ENCODE measurements at places on chromosomes 12 and 14.

GRCh38 chr14:72024043-72024407 lies 91.8 kb downstream of the RGS6 start:
- peak; percentile 42 for DNase-seq

DNA sequence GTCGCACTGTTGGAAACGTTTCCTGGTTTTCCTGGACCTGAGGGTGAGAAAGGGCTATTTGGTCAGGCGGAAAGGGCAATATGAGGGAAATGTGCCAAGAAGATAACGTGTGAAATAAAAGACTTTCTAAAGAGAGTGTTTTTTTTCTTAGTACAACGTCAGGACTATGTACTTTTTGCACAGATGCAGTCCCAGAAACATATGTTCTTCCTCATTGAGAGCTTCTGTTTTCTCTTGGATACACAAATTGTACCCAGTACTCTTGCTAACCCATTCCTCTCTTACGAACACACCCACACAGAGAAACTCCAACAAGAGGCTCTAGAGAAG lies 669 bp upstream of the PKP2 start:
- DNase-seq, result no peak

- no peak for DNase-seq
Measured at GRCh38 chr12:71654200-71654599, 9.4 kb downstream of the ZFC3H1 start.

DNA sequence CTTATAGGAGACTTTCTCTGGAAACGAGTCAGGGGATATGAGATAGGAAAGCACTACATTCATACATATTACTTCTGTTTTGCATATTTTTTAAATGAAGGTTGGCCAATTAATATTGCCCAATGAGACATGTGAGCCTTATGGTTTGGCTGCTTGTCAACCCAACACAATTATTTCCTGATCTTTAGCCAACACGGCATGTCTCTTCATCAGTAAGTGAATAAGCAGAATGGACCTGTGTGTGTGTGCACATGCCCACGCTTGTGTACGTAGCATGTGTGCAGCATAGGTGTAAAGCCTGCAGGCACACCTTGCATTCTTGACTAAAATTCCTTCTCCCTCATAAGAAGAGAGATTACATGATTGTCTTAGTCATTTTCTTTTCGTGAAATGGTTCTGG lies 88.3 kb downstream of the STON2 start:
- no peak for DNase-seq

DNA sequence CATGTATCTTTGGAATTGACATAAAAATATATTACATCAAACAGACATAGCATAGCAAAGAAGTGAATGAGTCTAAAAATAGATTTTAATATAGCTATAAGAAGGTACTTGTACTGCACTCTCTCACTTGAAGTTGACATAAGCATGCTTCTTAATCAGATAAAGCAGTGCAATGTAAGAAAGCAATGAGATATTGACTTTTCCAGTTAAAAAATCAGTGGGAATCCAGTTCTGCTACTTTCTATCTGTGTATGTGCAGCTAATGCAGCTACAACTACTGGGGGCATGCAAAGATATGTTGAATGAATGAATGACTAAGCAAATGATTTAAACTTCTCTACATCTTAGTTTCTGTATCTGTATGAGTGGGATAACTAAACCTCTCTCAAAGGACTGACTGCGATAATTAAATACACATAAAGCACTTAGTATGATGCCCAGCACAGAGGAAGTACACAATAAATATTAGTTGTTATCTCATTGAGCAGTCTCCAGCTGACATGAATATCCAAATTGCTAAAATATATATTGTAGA lies 10.3 kb downstream of the WASHC3 start:
- no peak for DNase-seq

GRCh38 chr14:97277711-97278110 lies 480.5 kb downstream of the VRK1 start:
- DNase-seq, result no peak

GRCh38 chr14:79254069-79254775 lies 957.1 kb downstream of the DIO2 start:
- no peak for DNase-seq

DNA sequence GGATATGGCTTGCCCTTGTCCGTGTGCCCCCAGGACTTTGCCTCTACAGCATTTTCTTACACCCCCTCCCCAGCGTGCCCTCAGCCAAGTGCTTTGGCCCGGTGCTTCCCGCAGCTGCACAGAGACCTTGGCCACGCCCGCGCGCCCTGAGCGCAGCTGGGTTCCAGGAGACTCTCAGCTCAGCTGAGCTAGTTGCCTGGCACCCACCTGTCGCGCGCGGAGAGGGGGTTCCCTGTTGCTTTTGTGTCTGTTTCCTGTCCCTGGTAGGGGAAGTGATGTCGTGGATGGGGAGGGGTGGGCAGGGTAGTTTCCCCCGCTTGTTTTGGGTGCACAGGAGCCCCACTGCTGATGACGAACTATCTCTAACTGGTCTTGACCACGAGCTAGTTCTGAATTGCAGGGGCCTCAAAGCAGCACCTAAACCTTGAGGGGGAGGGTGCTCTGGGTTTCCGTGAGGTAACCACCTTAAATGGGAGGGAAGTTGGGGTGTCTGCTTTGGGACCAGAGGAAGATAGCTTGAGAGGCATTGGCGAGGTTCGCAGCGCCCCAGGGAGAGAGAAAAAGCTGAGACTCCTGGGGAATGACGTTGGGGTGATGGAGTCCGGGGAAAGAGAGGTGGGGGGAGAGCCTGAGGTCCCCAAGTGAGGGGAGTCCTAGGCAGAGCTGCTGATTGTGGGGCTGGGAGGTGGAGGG lies 1.5 kb downstream of the DIO3 start:
- no peak for DNase-seq

- no peak for DNase-seq
Measured at GRCh38 chr12:30457621-30458289, 237.9 kb downstream of the IPO8 start.

DNA sequence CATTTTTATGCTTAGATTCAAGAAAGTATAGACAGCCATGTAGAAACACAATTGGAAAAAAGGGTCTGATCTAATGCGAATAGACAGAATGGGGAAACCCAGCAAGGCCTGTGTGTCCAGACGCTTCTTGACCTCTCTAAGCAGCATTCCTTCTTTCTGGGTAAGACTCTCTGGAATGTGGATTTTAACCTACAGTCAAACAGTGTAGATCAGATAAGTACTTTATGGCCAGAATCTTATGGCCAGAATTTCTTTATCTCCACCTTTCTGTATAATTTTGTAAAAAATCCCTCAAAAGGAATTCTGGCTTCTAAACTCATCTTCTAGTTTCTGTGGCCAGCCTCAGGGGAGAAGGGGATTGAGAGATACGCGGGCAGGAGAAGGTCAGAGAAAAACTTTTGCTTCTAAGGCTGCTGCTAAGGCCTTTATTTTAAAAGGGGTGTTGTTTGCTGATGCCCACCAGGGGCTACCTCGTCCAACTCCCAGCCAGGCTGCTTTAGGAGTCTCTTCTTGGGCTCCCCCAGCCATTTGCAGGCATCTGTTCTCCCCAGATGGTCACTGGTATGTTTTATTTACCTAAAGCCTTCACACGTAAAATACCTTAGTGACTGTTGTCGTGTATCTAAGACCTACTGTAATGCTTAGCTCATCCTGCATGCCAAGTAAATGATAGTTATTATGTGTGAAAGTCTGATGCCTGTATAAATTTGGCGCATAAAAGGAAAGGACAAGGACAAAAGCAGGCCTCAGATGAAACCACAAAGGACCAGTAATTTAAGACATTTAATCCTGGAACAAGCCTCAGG lies 68.4 kb downstream of the ANO6 start:
- no peak for DNase-seq

GRCh38 chr14:26128931-26129671 lies 468.7 kb downstream of the NOVA1 start:
- DNase-seq, result no peak

DNA sequence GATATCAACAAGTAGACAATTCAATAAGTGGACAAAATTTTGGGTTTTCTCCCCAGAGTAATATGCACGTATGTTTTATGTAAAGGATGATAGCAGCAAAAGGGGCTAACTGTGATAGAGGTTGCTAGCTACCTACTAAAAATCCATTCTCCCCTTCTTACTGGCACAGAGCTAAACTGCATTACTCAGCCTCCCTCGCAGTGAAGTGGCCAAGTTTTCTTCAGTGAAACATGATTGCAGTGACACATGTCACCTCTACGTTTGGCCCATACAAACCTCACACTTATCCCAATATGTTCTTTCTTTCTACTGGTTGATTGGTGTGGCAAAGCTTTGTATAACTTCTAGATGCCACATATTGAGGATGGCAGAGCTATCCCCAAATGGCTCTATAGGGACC lies 34.3 kb downstream of the GPR65 start:
- no peak for DNase-seq

DNA sequence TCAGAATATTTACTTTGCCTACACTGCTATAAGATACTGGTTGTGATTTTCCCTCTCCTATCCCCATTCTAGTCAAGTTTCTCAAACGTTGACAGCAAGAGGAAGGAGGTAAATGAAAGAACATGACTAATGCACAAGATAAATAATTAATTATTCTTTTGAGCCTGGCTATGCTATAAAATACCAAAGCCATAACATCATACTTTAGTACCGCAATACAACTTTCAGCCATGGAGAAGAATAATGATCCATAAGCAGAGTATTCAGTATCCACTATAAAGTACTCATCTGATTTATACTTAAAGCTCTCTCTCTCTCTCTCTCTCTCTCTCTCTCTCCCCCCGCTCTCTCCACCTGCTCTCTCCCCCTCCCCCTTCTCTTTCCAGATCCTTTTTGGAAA lies 41.3 kb downstream of the TDG start:
- no peak for DNase-seq

DNA sequence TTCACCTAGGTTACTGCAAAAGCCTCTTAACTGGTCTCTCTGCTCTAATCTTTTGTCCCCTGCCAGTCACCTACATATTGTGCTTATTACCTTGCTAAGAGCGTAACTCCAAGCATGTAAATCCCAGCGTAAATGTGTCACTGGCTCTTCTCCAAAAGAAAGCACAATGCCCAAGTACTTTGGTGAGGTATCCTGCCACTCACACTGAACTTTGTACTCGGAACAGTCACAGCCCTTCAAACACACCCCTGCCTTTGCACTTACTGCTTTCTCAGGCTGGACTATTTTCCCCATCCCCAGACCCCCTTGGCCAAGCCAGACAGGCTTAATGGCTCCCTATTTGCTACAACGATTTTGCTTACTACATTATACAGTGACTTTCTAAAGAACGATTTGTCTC lies 31.7 kb downstream of the GALNT4 start:
- DNase-seq, result no peak

- no peak for DNase-seq
Measured at GRCh38 chr14:25803386-25804018, 753.6 kb upstream of the STXBP6 start.

DNA sequence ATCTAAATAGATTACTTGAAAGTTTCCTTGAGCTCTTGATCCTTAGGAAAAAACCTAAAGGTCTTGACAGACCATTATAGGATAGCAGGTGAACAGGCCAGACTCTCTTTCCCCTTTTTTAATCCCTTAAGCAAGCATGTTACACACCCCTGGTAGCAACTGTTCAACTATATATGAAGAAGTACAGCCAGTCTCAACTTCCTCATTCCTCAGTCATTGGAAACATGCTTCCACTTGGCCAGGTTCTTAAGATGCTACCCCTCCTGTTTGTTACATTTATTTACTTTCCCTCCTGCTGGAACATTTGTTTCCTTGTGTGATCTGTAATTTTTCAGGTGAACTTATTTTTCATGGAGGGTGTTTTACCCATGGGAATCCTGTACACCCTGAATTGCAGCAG lies 124.1 kb downstream of the ARMH4 start:
- no peak for DNase-seq

DNA sequence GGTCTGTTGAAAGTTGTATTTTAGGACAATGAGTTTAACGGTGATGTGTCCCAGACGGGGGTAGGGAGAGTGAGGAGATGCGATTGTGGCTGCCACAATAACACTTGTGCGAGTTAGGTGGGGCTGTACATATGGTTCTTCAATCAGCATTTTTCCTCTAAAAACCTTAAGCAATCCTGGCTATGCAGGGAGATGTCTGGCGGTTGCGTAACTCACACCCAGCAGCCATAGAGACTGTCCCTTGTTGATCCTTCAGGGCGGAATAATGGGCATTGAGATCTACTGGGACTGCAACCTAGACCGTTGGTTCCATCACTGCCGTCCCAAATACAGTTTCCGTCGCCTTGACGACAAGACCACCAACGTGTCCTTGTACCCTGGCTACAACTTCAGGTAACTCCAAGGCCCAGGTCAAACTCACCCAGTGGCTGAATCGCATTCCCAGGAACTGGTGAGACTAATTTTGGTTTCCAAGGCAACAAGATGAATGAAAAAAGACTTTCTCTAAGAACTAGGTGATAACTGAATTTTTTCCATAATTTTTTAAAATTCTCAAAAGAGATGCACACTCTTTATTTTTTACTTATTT lies 34.6 kb downstream of the P2RX7 start:
- DNase-seq, result no peak

- DNase-seq, result no peak
Measured at GRCh38 chr14:44029933-44030332, 477.1 kb downstream of the FSCB start.

DNA sequence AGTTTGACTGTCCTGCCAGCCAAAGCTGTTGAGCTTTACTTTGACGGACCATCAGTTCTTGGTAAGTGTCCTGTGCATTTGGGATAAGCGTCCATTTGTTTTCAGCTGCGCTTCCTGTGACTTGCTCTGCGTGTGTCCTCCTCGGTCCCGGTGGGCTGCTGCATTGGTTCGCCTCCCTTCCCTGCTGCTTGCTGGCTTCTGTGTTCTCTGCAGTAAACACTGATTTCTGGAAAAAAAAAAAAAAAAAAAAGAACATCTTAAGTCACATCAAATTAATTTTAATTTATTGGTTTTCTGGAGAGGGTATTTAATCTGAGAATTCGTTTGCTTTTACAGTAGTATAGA lies 264.1 kb downstream of the SEC23A start:
- DNase-seq, result no peak

- no peak for DNase-seq
Measured at GRCh38 chr14:94921456-94921855, 151.5 kb upstream of the GSC start.

- peak; percentile 62 for DNase-seq
Measured at GRCh38 chr12:113462117-113462774, 9.4 kb downstream of the LHX5 start.

DNA sequence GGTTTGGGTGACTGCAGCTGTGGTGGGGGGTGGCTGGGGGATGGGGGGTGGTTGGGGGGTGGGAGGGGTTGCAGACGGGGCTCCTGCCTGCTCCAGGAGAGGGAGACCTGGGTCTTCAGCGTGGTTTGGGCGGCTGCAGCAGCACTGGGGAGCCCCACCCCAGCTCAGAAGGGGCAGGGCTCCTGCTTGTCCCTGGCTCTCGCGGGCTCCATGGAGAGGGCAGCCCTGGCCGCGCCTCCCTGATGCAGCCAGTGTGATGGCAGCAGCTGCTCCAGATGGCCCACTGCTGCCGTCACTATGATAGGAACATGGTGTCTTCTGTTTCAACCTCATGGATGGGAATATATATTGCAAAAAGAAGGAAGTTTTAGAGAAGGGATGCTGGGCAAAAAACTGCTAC lies 22.9 kb downstream of the TRHDE start:
- no peak for DNase-seq

DNA sequence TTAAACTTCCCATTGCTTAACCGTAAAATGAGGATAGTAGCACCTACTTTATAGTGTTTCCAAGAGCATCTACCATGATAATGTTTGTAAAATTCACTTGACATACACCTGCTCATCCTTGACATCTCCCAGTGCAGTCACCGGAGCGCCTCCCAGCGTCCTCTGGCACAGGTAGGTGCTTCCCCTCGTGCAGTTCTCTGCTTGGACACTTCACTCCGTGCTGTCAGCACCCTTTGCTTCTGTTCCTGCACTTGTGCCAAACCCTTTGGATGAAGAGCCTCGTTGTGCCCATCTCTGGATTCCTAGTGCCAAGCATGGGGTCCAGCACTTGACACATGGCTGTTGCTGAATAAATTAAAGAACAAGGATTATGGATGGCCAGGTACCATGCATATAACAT lies 28.3 kb downstream of the ETV6 start:
- DNase-seq, result no peak

Data from stimulated activated CD4-positive, alpha-beta T cell treated with anti-CD3 and anti-CD28 coated beads, TNF-alpha, amount 100 ng/mL, for 48 hours (primary cell).